COLO829 (cell line): ENCODE measurements at places on chromosomes 2 and 18.

DNA sequence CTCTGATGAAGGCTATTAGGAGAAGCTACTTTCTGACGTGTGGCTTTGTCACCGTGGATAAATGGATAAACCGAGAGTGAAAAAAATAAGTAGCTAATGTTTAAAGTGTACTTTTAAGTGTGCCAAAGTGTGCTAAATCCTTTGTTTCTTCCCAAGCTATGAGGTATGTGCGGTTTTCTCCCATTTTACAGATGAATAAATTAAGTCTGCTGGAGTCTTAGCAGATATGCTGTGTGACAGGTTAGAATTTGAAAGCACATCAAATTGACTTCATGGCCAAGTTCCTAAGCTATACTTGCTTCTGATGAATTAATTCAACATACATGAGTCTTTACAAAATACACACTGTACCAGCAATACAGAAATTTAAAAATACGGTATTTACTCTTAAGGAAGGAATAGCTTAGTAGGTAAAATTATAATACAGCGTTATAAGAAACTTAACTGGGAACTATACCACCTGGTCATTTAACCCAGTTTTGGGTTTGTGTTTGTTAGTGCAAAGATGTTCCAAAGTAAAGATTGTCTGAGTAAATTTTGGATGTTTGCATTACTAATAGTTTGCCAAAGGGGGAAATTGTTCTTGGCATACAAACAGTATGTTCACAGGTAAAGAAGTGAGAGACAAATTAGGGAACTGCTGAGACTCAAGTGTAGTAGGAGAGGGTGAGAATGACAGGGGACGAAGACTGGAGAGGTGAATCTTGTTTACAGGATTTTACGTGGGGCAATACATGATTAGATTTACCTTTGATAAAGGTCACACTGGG is 1.4 kb downstream of the AGPS start:
- no peak for DNase-seq

DNA sequence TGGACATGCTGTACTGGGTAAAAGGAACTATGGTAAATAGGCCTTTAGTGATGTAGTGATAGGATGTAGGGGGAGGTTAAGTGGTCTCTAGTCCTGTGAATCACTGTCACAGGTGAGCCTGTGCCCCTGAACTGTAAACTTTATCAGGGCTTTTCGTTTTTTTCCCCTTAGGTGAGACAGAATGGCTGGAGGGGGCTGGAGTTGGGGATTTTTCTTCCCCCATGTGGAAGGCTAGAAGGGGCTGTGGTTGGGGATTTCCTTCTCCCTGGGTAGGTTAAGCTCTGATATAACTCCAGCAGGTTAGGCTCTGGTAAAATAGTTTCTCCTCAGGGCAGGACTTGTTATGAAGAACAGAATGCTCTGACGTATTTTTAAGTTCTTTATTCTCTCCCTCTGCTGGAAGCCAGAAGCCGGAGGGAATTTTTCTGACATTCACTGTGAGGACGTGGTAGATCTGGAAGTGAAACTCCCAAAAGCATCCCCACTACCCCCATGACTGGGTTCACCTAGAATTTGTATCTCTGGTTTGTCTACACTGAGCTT is 28.5 kb downstream of the PIKFYVE start:
- DNase-seq: no peak

GRCh38 chr2:124319577-124319976 is 294.5 kb downstream of the CNTNAP5 start:
- no peak for DNase-seq

DNA sequence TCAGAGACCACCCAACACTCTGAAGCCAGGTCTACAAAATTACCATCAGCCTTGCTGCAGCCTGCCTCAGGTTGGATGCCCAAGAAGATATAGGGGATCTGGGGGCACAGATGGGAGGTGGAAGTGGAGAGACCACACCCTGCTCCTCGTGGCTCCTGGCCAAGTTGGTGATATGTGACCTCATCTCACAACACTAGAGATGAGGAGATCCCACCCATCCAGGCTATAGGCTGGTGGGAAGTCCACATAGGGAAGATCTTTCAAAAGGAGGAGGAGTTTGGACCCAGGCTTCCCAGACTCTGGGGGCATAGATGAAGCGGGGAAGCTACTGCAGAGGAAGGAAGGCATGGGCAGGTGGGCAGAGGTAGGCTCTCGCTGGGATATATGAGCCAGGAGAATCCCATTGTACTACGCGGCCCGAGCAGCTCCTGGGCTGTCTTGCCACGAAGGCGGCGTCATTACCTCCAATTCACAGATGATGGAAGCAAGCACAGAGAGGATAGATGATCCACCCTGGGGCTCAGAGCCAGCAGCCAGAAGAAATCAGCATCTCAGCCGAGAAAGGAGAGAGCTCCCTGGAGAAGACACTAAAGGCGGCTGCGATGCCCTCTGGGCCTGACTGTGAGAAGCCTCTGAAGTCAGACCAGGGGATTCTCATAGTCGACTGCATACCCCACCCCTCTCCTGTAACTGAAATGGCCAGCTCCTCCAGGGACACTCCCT is 96.0 kb downstream of the RHOB start:
- DNase-seq: no peak

- peak; percentile 84 for DNase-seq
These were observed 118.5 kb upstream of the COL5A2 start for GRCh38 chr2:189298038-189298437.

DNA sequence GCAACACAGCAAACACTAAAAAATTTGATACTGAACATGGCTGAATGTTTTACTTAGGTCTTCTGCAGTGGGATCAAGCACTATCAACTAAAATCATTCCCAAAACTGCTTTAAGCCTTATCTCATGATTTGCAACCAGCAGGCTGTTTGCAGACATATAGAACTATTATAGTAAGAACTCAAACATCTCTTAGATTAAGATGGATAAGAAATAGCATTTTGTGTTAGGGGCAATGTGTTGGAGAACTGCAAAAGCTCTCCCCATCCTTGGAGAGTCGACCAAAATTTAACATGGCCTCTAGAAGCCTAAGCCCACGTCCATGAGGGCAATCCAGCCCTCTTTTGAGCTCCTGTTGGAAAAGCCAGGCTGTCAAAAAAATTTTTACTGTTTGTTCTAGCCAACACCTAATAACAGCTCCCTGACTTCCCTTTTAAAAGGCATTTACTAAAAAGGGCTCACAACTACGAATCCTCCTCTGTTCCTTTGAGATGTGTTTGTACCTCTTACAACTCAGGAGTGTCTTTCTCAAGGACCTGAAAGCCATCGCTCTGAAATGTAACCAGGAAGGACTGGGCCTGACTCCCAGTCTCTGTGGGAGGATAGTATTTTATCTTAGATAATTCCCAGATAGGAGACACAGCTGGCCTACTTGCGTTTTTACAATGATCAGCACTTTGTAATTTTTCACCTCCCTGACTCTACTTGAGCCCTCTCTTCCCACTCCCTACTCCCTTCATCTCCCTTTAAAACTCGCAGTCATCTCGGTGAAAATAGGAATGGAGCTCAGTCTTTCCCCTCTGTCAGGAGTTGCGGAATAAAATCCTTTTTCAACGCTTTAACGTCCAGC is 1.4 kb downstream of the KRCC1 start:
- no peak for DNase-seq

DNA sequence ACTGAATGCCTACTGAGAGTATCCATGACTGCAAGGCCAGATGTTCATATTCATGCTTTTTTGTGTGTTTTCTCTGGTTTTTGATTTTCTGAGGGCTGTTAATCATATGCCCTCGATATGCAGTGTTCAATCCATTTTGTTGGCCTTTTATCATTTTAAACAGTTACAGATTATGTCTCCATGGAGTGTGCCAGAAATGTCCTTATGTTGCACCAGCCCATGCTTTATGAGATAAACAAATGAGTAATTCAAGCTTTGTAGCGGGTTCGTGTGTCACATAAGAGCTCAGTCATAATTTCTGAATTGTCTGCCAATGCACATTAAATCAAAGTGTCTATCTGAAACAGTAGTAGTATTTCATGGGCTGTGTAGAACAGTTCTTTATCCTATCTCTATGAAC is 583.0 kb downstream of the THSD7B start:
- no peak for DNase-seq

GRCh38 chr2:73293534-73294171 is at the start of gene EGR4:
Gene EGR4 (minus strand): TSS chr2:73293548. CDS start chr2:73293317, 231 bp downstream.
- peak; percentile 75 for DNase-seq

DNA sequence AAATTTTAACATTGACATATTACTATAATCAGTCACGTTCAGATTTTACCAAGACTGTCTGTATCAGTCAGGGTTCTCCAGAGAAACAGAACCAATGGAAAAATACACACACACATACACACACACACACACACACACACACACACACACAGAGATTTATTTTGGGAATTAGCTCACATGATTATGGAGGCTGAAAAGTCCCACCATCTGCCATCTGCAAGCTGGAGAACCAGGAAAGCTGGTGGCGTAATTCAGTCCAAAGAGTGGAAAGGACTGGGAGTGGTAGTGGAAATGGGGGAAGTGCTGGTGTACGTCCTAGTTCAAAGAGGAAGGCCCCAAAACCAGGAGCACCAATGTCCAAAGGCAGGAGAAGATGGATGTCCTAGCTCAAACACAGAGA is 166.4 kb downstream of the AKAIN1 start:
- no peak for DNase-seq

- DNase-seq: no peak
These were observed 306.8 kb upstream of the HS6ST1 start for GRCh38 chr2:128625421-128625820.

- no peak for DNase-seq
These were observed 303.9 kb downstream of the PAX3 start for GRCh38 chr2:221994926-221995325.

GRCh38 chr2:177273408-177273807 is 8.9 kb upstream of the NFE2L2 start:
- DNase-seq: no peak

- no peak for DNase-seq
These were observed 62.6 kb upstream of the RPL31 start for GRCh38 chr2:100939445-100939844.

GRCh38 chr2:175854129-175854528 is 147.9 kb downstream of the LNPK start:
- DNase-seq: no peak

DNA sequence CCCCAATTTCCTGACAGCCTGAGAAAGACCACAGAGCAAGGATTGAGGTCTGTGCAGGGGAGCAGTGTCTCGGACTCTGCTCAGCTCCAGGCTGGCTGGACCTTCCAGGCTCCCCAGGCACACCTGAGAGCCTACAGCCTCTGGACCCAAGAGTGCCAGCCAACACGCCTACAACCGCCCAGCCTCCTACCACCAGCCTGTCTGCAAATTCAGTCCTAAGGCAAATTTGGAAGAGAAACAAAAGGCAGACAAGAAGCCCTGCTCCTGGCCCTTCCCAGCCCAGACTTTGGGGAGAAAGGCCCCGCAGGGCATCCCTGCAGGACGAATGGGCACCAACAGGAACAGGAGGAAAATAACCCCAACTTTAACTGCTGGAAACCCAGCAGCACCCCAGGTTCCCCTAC is 1.9 kb downstream of the HS6ST1 start:
- DNase-seq: no peak

DNA sequence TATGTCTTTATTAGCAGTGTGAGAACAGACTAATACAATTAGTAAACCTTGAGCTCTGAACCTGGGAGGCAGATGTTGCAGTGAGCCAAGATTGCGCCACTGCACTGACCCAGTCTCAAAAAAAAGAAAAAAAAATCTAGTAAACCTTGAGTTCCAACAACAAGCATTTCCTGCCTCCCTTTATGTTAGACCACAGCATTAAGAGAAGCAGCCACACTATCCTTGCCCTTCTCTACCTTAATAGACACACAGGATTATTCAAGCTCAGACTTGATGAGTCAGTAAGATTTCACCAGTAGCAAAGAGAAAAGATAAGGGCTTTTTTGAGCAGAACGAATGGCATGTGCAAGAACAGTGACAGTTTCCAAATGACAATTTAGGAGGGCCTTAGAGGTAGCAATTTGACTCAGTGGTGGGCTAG is 18.0 kb upstream of the GLS start:
- DNase-seq: no peak

- DNase-seq: no peak
These were observed 63.5 kb upstream of the FN1 start for GRCh38 chr2:215499331-215499730.

GRCh38 chr2:37886745-37887144 is 38.3 kb upstream of the RMDN2 start:
- DNase-seq: no peak

DNA sequence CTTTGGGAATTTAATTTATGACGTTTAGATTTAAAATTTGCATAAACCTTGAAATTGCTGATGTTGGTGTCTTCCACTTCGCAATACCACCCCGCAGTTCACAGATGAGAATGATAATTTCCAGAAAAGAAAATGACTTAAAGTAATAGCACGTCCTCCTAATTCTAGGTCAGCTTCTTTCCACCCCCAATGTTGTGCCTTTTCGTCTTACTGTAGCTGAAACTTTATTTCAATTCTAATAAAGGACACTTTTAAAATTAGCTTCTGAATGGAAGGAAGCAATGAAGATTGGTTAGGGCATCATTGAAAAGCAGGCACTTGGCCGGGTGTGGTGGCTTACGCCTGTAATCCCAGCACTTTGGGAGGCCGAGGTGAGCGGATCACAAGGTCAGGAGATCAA is 107.4 kb downstream of the MYCN start:
- no peak for DNase-seq

DNA sequence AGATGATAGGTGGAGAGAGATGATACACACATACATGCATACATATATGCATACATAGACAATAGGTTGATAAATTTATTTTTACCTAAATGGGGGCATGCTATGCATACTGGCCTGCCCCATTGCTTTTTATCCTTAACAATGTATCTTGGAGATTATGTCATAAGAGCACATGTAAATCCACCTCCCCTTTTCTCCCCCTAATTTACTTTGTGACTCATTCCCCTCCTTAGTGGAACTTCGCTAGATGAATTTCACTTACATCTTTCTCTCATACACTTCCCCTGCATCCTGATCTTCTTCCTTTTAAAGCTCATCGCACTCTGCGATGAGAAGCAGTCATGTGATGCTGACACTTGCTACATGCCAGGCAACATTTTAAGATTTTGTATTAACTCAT is 223.6 kb downstream of the C1D start:
- no peak for DNase-seq

- no peak for DNase-seq
These were observed 158.0 kb downstream of the ALK start for GRCh38 chr2:29763371-29763770.

GRCh38 chr2:168584911-168585310 is 128.8 kb downstream of the CERS6 start:
- DNase-seq: no peak

- DNase-seq: no peak
These were observed 39.0 kb downstream of the IRS1 start for GRCh38 chr2:226760412-226761194.

GRCh38 chr2:70962211-70962884 is 16.1 kb upstream of the ANKRD53 start:
- DNase-seq: no peak

- DNase-seq: no peak
These were observed 1.7 kb upstream of the RTTN start for GRCh38 chr18:70207181-70207580.

DNA sequence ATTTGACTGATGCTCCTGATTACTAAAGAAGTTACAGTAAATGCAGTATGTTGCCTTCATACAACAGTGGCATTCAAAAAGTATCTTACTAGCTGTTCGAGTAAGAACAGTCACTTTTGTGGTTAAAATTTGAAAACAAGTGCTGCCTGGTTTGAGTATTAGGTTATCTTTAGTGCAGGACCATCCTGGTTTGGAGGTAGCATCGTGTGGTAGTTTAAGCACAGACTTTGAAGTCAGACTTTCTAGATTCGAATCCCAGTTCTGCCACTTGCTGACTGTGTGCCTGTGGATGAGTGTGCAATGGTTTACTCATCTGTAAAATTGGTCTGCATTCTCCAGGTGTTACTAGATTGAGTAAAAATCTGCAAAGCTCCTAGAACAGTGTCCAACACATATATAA is 96.8 kb downstream of the SGPP2 start:
- no peak for DNase-seq

GRCh38 chr2:48519593-48519992 is 10.4 kb upstream of the STON1 start:
- DNase-seq: no peak
